ENCODE measurements at places on chromosomes 16 and 17.
A peak's percentile ranks its signal among the peaks of the same experiment; 100 is the strongest.

DNA sequence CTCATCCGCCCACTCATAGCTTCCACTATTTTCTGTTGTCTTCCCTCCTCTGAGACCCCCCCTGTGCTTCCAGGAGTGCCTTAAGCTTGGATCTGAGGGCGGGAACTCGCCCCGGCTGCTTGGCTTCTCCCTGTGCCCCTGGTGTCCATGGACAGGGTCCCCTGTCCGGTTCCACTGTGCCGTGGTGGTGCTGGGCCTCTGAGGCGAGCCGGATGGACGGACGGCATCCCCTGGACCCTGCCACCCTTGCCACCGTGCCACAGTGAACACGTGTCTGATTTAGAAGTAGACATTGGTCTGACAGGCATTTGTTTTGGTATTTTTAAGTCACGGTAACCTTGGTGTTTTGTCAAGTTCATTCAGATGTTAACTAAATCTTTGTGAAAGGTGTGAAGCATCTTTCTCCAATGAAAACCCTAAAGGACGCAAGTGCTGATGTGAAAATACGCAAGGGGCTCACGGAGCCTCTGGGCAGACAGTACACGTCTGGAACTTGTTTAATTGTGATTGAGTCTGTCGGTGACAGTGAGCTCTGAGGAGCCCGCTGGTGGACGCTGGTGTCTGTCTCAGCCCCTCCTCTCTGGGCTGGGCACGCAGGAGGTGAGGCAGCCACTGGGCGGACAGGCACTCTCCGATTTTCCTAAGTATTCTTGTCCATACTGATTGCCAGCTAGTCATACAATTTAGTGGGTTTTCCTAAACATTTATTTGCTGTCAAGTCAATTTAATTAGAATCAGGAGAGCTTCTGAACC is 26.3 kb downstream of the ZNF750 start:
- no peak for DNase-seq

DNA sequence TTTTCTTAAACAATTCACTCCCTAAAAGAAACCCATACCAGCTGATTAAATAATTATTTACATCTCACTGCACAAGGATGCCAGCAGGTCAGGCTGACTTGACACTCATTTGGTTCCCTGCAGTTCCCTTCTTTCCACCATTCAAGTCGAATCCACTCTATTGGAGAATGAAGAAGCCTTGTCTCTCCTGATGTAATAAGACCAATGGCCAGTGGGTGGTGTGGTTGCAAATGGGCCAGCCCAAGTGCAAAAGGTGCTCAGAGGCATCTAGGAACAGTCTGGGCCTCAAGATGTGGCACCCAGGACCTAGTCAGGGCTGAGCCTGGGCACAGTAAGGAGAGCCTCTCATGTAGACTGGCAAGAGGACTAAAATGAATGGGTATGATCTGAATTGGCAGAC is 9.3 kb downstream of the C16orf78 start:
- peak; percentile 0 for DNase-seq

GRCh38 chr17:66813296-66813695 is 21.6 kb upstream of the CACNG5 start:
- no peak for DNase-seq

GRCh38 chr16:85306071-85306792 is 194.0 kb upstream of the CIBAR2 start:
- DNase-seq = peak; percentile 78

DNA sequence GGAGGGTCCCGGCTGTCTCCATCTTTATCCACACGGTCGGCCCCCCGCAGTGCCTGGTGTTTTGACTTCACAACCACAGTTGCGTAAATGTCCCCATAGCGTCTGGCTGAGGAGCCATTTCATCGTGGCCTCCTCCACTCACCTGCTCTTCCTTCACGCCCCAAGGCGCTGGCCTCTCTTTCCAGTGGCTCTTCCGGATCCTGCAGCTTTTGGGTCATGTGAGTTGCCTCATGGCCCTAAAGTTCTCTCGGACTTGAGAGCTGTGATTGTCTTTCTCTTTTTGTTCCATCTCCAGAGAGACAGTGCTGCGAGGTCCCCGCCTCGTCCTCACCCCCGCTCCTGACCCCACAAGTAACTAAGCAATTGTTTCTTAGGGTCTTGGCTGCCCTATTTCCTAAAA is 22.7 kb downstream of the FLYWCH1 start:
- no peak for DNase-seq

DNA sequence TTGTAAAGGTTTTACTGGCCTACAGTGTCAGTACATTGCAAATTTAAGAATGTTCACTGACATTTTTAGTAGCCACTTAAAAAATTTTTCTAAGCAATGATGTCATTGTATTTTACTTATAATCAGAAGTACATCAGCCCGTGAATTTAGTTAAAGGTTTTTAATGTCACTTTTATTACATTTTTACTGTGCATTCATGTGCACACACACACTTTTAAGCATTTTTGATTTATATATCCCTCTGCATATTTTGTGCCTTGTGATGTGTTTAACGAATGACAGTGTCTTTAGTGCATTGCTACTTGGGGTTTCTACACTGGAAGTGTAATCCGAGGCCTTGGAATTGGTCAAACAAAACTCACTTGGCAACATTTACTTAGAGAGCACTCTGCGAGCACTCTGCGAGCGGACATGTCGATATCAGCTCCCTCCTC is 190.4 kb downstream of the WWOX start:
- no peak for DNase-seq

DNA sequence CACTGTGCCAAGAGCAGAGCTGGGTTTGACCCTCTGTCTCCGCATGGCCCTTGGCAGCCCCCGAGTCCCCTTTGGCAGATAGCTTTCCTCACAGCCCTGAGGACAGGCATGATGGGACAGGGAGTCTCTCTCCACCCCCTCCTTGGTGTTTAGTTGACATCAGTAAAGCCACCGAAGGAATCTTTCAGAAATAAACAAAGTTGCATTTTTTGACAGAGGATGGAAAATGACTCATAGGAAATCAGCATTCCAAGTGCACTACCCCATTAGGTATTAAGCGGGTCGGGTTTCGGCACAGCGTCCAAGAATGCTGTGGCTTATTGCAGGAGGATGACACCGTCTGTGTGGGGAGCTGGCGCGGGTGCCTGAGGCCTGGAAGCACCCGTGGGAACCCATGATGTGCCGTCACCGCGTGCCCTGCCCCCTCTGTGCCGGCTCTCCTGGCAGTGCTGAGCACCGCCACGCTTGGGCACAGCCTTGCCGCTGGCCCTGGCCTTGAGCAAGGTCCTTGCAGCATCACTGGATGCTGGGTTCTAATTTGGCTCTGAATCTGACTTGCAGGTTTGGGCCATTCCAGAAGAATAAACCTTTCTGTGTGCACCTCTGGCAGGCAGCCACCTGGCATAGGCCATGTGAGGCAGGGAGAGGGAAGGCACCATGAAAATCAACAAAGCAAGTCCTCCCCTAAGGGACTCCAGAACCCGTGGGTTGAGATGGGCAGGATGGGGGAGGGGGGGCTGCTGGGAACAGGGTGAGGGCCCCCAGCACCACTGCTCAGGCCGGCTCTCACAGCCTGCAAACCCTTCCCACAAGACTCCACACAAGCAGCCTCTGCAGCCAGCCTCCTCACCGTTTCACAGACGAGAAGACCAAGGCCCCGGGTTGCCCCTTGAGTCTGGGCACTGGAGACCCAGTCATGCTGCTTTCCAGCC is 50.5 kb upstream of the ZNF469 start:
- DNase-seq = no peak

DNA sequence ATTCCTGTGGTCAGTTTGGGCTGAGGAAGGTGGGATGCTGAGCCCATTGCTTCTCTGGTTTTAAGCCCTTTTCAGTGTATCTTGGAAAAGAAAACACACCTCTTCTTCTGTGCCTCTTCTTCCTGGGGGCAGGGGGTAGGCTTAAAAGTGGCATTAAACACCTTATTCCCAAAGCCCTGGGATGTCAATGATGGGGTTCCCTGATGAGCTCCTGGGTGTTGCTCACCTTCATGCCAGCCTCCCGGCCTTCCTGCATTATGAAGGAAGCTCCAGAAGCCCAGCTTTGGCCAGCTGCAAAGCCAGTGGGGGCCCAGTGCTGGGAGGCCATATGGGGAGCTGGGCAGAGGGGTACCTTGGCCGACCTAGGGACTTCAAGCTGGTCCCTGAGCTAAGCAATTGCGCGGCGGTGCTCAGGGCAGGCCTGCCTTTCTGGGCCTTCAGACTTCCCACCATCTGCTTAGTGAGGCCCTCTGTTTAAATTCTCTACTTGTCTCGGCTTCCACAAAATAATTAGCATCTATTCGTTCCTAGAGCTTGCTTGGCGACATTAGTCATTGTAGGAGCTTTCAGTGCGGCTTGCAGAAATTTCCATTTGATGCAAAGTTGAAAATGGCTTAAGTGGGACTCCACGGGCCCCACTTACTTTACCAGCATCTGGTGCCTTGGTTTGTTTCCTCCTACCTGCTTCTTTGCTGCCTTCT is 121.7 kb upstream of the NLRP1 start:
- no peak for DNase-seq

- DNase-seq = peak; percentile 39
Observed at GRCh38 chr17:70206361-70207010, 37.2 kb downstream of the KCNJ2 start.

DNA sequence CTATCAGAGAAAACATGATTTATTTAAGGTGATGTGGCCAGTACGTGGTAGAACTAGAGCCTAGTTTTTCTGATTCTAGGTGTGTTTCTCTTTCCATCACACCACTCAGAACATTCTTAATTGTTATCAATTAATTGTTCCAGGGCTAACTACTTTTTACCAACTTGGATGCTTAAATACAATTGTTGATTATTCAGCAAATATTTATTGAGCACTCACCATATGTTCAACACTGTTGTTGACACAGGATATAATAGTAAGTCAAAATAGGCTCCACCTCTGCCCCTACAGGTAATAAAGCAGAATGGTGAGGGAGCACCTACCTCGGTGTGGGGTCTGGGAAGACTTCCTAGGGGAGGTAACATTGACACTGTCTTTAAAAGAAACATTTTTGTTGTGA is 16.1 kb downstream of the GNAO1 start:
- DNase-seq = no peak

DNA sequence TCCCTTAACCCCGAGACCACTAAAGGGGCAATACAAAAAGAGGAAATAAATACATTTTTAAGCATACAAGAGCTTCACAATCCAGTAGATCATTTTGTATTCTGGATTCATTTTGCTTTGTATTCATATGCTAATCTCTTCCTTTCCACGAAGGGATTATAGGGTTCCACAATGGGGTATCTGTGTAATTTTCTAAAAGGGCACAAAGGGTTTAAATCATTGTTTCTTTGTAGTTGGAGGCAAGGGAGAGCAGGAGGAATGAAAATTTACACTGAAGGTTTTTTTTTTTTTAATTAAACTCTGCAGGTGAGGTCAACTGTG is 592 bp upstream of the NUFIP2 start:
- DNase-seq = no peak
